DMS79 (cell line): ENCODE measurements at places on chromosomes 7 and 10.

- no peak for DNase-seq
These were observed 1.2 kb downstream of the PLOD3 start for GRCh38 chr7:101216001-101216859.

GRCh38 chr10:23095966-23096801 is 805 bp downstream of the MSRB2 start:
- DNase-seq: no peak

- DNase-seq: no peak
These were observed 261.6 kb downstream of the ZEB1 start for GRCh38 chr10:31580646-31581045.

- no peak for DNase-seq
These were observed 112.8 kb upstream of the PDCD4 start for GRCh38 chr10:110758898-110759297.
